Epithelial cell of proximal tubule (primary cell): ENCODE measurements at places on chromosomes 4 and X. TPM values are rescaled to one million over a fixed set of nuclear protein-coding genes. Genes with fewer than 3 reads are reported as not detected.

Gene SCD5
- total RNA-seq: 6.1 and 22.7 TPM in 2 replicates

- no peak for DNase-seq
Measured at GRCh38 chr4:186485561-186486062, 69.8 kb downstream of the MTNR1A start.

DNA sequence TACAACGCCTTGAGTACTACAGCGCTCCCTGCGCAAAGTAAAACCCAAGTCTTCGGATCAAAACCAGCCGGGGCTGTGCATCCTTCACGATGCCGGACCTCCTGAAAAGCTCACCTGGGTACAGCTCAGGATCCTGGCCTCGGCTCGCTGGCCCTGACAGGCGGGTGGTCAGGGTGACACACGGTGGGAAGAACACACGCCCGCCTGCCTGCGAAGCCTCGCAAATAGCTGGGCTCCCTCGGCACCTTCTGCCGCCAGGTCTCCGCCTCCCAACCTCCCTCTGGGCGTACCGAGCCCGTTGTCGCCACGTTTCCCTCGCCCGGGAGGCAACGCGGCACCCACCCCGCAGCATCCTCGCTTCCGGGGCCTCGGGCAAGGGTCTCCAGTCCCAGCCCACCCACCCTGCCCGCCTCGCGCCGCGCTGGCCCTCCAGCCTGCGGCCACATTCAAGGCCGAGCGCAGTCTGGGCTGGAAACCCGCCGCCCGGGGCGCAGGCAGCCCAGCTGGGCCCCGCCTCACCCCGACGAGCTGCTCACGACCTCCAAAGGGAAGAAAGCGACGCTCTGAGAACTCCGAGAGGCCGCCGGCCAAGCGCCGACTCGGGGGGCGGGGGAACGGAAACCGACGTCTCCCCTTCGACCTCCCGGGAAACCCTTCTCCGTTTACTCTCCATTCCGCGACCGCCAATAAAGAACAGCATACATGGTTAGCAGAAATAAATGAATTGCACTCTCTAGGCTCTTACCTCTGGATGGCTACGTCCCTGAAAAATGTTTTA lies 511 bp downstream of the PPM1K start:
- no peak for DNase-seq

Gene GPRASP2
- total RNA-seq: 5.9 and 6.8 TPM in 2 replicates

Gene STBD1
- 4.5 and 7.8 TPM in 2 replicates for total RNA-seq

Gene VCX3A
- not detected in 2 replicates for total RNA-seq

- no peak for DNase-seq
Measured at GRCh38 chr4:177461606-177462005, 19.4 kb upstream of the AGA start.

GRCh38 chr4:24979554-24979953 lies 51.2 kb downstream of the LGI2 start:
- DNase-seq: no peak

Gene EFHC2
- 0.81 TPM in 1 of 2 replicates, not detected in the other for total RNA-seq
